ENCODE measurements at places on chromosomes 2 and 18.

DNA sequence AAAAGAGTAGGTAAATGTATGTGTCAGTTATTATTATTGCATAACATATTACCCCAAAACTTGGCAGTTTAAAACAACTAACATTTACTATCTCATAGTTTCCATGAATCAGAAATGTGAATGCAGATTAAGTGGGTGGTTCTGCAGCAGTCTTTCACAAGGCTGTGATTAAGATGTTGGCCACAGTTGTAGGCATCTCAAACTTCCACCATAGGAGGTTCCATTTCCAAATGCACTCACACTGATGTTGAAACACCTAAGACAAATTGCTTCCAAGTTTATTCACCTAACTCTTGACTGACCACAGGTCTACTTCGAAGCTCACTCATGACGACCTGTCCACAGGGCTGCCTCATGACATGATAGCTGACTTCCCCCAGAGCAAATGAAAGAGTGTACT lies 360.8 kb downstream of the GRB14 start:
- DNase-seq = no peak

GRCh38 chr2:44548221-44549098 lies 186.7 kb downstream of the CAMKMT start:
- no peak for DNase-seq

DNA sequence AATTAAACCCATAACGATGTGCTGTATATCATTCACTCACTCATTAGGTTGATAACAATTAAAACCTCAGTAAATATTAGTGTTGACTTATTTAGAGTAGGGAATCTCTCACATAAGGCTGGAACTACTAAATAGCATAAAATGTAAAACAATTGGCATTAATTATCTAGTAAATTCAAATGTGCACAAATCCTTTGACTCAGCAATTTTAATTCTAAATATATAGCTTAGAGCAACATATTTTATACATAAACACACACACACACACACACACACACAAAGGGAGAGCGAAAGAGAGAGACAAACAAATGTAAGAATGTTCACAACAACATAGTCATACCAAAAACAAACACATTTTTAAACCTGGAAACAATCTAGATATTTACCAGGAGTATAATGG lies 443.1 kb upstream of the KCNH7 start:
- no peak for DNase-seq

- no peak for DNase-seq
Observed at GRCh38 chr2:58571181-58571852, 330.2 kb upstream of the FANCL start.

GRCh38 chr2:67625690-67626475 lies 228.8 kb downstream of the ETAA1 start:
- DNase-seq = no peak

DNA sequence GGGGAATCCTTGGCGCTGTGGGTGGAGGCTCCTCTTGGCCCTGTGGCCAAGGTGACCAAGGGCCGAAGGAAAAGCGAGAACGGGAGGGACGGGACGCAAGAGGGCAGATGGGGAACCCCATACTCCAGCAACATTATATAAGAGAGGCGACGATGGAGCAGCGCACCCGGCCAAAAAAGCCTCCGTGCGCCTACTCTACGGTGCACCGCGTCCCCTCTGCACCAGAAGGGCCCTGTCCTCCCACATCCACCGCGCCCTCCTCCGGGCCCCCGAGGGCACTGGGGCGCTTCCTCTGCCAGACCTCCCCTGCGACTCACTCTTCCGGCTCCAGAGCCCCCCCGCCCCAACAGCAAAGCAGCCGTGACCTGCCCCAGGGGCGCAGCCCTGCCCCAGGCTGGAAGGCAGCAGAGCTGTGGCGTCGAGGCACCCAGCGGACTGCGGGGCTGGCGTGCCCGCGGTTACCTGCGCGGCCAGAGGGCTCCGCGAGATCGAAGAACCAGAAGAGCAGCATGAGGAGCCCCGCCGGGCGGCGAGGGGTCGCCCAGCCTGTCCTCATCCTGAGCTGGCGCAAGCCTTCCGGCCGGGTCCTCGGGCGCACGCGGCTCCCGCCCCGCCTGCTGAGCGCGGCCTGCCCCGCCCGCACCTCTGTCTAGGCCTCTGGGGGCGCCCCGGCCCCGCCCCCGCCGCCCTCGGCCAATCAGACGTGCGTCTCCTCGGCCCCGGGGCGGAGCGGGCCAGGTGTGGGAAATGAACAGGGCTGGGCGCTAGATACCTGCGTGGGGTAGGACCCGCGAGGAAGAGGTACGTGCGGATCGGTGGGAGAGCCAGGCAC lies 106.3 kb upstream of the CD302 start:
- DNase-seq = peak; percentile 67

GRCh38 chr18:35331367-35332087 lies 12.7 kb downstream of the ZNF24 start:
- no peak for DNase-seq

GRCh38 chr2:183105402-183106134 lies 18.7 kb upstream of the NUP35 start:
- no peak for DNase-seq

- no peak for DNase-seq
Observed at GRCh38 chr2:33602201-33602830, 3.2 kb upstream of the FAM98A start.

DNA sequence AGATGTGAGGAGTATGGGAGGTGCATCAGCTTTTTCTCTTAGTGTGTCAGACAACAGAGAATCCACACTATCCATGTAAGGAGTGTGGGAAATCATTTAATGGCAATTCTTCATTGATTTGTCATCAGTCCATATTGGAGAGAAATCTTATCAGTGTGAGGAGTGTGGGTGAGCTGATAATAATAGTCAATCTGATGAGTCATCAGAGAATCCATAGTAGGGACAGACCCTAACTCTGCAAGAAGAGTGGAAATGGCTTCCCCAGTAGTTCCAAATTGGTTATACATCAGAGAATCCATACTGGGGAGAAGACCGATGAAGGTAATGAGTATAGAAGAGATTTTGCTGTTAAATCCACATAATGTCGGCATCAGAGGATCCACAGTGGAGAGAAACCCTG lies 150.5 kb upstream of the THUMPD2 start:
- DNase-seq = no peak

DNA sequence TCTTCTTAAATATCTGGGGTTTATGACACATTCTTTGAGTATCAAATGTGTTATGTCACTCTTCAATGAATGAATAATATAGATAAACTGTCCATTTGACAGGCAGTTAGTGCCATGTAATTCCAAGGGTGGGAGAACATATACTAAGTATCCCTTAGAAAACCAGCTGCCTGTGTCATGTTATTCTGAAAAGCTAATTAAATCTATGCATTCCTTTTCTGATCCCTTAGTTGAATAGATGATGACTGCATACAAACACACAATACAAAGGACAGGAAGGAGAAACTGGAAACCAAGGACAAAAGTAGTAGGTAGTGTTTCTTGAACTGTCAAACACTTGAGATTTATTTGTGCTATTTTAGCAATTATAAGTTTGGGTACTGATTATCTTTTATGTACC lies 8.3 kb downstream of the ARHGAP28 start:
- DNase-seq = no peak

- no peak for DNase-seq
Observed at GRCh38 chr2:144452169-144452988, 67.5 kb downstream of the ZEB2 start.

DNA sequence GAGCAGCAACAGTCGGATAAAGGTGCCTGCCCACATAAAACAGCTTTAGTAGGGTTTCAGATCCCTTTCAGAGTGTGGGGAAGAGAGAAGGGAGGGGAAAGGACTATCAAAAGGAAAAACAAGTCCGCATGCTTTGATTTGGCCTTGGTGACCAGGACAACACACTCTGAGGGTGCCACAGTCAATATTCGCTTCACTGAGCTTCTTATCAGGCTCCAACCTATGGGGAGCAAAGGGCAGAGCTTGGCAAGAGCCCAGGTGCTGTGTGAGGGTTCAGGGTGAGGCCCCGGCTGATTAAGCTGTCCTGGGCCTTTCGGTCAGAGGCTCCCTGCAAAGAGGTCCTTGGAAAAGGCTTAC lies 237.4 kb upstream of the SMAD2 start:
- DNase-seq = no peak

DNA sequence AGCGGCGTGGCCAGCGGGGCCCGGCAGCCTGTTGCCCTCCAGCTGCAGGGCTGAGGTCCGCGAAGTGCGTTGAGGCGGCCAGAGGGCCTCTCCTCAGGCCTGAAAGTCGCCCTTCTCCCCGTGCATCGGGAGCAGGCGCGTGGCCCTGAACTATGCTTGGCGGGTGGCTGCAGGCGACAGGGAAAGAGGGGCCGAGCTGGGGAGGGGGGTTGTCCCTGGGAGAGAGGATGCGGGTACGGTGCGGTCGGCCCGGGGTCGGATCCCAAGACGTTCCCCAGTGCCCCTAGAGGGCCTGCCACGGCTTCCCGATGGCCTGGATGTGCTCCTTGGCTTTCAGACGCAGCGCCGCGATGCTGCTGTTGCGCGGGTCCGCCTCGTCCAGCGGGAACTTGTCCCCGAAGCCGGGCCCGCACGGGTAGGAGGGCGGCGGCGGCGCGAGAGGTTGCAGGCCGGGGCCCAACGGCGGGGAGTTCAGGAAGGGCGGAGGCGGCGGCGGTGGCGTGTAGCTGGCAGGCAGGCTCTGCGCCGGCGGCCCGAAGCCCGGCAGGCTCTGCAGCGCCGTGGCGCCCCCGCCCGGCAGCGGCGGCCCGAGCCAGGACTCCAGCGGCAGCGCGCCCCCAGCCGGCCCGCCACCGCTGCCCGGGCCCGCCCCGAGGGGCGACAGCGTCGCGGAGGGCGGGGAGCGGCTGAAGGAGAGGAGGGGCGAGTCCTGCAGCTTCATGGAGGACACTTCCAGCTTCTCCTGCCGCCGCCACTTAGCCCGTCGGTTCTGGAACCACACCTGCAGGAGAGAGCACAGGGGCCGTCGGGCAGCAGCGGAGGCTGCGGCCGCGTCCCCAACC lies 4.3 kb downstream of the RAX start:
- DNase-seq = no peak

DNA sequence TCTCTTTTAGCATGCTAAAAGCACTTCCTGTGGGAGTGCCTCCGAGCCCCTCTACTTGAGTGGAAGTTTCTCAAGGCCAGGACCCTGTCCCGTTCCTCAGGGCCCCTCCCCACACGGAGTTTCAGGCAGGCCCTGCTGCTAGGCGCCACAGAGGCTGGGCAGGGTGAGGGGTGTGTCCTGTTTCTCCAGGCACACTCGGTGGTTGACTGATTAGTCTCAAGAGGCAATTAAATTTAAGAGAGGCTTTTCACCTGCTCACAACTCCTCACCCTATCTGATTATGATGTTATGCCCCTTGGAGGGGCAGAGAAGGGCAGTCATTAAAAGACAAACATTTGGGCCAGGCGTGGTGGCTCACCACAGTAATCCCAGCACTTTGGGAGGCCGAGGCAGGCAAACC lies 160.8 kb upstream of the HAAO start:
- no peak for DNase-seq

- DNase-seq = no peak
Observed at GRCh38 chr2:2850218-2850755, 519.2 kb upstream of the MYT1L start.

- DNase-seq = no peak
Observed at GRCh38 chr2:116716038-116716437, 1098.5 kb upstream of the DDX18 start.

- no peak for DNase-seq
Observed at GRCh38 chr2:163794635-163795034, 58.8 kb upstream of the FIGN start.

- no peak for DNase-seq
Observed at GRCh38 chr2:140604096-140604495, 1526.7 kb downstream of the LRP1B start.

- DNase-seq = no peak
Observed at GRCh38 chr2:207944979-207945600, 80.2 kb downstream of the PLEKHM3 start.

DNA sequence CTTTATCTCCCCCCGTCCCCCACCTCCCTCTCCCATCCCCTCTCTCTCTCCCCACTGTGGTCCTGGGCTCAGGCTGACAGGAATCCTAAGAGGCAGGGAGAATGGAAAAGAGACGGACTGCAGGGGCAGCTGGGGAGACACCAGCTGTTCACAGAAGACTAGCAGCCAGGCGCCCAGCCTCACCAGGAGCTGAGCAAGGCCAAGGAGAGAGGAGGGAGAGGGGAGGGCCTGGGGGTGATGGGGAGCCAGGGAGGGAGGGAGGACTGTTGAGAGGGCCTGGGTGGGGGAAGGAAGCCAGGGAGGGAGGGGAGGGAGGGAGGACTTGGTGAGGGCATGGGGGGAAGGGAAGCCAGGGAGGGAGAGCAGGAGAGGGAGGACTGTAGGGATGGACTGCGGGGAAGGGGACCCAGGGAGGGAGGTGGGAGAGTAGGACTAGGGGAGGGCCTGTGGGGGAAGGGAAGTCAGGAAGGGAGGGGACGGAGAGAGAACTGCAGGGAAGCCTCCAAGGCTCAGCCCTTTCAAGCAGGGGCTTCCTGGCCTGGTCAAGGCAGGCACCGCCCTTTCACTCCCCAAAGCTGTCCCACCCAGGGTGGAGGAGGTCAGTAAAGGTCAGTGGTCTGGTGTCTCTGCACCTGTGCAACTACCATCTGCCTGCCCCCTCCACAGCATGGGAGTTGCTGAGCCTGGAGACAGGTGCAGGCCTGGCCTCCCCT lies 517.7 kb upstream of the MYT1L start:
- no peak for DNase-seq

- no peak for DNase-seq
Observed at GRCh38 chr2:72916743-72917137, 579 bp upstream of the EMX1 start.

DNA sequence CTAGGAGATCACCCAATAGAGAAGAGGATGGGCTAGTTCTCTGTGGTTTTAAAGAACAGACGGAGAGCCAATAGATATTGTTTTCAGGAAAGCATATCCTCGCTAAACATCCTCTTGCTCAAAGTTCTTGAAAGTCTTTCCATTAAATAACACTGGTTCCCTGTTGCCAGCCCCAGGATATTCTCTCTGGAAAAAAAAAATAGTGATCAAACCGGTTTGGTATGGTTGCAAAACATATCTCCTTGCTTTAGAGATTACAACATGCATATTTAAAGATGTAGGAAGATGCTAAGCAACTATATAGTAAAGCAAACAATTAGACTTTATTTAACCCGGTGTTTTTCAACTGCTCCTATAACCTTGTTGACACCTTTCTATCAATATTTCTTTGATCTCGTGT lies 211.4 kb downstream of the CMPK2 start:
- DNase-seq = no peak

- DNase-seq = no peak
Observed at GRCh38 chr2:211117026-211117425, 560.6 kb downstream of the CPS1 start.

DNA sequence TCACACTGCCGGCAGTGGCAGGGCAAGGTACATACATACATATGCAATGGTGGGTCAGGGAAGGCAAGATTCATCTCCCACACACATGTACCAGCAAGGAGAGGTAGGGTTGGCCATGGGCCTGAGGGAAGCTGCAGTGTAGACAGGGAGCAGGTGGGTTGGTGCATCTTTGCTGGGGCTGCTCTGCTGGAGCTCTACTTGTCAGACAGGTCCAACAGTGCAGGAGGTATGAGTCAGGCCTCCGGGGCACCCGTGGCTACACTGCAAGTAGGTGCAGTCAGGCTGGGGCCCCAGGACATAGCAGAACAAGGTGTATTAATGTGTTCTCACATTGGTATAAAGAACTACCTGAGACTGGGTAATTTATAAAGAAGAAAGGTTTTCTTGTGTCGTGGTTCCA lies 281.1 kb upstream of the COL3A1 start:
- DNase-seq = no peak

- no peak for DNase-seq
Observed at GRCh38 chr2:70632388-70632787, 78.8 kb upstream of the TGFA start.
